ENCODE measurements at places on chromosomes 11 and 22.

DNA sequence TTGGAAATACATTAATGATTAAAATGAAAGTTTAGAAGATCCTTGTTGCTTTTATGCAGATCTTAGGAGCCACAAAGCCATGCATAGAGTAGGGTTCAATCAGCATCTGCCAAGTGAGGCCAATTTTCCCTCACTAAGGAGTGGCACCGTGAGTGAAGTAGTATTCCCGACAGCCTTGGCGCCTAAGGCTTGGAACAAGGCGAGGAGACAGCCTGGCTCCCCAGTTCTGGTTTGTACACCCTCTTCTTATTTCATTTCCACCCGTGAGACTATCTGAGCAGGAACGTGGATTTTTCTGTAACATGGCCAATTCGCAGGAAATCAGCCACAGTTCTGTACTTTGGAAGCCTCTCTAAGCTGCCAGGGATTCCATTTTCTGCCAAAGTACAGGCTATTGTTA, 22.6 kb downstream of the FADS2 start:
- no peak for DNase-seq

GRCh38 chr11:28153586-28153985, 45.4 kb downstream of the METTL15 start:
- no peak for DNase-seq

GRCh38 chr11:29495676-29496075, 521.2 kb downstream of the KCNA4 start:
- no peak for DNase-seq

DNA sequence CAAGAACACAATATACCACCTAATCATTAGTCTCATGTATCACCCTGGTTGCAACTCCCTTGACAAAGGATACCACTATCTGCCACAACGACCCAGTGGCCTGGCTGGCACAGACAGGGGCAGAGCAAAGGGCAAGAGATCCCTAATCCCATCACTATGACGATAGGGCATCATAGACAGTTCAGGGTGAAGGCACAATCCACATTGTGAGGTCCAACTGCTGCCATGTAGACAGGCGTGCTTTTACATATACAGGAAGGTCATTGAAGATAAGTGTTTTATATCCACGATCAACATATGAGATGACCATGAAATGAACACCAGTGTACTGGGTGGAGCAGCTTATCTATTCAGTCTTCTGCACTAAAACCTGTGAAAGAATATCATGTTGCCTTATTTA, 94.6 kb downstream of the IGLL1 start:
- no peak for DNase-seq

GRCh38 chr11:64141081-64141783, 24.7 kb downstream of the MACROD1 start:
- DNase-seq: no peak

DNA sequence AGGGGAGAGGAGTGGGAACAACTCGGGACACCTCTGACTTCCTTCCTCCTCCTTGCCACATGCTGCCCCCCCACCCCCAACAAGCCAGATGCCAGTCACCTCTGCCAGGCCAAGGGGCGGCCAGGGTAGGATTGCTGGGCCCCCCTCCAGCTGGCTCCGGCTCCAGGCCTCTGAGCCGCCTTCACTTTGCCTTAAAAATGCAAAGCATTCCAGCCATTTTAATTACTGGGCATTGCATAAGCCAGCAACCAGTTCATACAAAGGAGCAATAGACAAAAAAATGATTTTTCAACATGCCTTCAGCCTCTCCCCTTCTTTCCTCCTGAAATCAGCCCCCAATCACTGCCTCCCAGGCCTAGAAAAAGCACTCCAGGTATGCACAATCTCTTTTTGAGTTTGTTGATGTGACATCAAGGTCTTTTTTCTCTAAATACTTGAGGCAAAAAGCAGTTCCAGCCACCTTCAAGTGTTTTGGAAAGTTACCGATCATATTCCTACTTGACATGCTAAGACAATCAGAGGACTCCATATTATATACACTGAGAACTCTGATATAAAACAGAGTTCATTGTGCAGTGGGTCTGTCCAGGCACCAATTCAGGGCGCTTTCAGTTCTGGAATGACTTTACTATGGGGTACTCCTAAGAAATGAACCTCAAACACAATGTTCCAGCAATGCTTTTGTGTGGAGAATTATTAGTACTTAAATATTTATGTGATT, 12.4 kb upstream of the TIMP3 start:
- no peak for DNase-seq

- no peak for DNase-seq
Observed at GRCh38 chr11:120598517-120599257, 87.1 kb downstream of the GRIK4 start.

- no peak for DNase-seq
Observed at GRCh38 chr11:102470251-102470650, 17.7 kb upstream of the TMEM123 start.

GRCh38 chr11:35951680-35952079, 7.8 kb downstream of the LDLRAD3 start:
- DNase-seq: no peak

DNA sequence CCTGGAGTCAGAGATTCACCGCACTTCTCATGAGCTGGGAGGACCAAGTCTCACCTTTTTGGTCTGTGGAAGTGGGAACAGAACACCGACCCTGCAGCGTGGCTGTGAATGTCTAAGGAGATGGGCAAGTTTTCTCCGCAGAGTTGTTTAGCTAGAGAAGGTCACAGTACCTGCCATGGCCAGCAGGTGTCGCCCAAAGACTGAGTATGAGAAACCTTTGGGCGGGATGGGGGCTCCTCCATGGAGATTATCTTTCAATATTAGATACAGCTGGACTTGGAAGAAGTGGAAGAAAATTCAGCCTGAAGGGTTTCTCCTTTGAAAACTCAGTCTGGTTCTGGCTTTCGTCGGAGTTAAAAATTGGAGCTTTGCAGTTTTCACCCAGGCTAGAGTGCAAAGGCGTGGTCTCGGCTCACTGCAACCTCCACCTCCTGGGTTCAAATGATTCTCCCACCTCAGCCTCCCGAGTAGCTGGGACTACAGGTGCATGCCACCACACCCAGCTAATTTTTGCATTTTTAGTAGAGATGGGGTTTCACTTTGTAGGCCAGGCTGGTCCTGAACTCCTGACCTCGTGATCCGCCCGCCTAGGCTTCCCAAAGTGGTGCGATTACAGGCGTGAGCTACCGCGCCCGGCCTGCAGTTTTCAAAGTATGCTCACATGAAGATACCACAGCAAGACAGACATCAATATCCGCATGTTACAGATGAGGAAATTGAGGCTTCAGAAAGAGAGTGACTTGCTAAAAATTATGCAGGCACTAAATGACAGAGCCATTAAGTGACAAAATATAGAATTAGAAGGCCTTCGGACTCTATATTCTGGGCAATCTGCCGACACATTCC, 10.7 kb upstream of the DSCAML1 start:
- DNase-seq: peak; percentile 75

GRCh38 chr22:33919391-33920196, 682 bp downstream of the LARGE1 start:
- DNase-seq: no peak

Data from effector memory CD8-positive, alpha-beta T cell (primary cell).